ENCODE measurements at places on chromosomes 11 and 22.

DNA sequence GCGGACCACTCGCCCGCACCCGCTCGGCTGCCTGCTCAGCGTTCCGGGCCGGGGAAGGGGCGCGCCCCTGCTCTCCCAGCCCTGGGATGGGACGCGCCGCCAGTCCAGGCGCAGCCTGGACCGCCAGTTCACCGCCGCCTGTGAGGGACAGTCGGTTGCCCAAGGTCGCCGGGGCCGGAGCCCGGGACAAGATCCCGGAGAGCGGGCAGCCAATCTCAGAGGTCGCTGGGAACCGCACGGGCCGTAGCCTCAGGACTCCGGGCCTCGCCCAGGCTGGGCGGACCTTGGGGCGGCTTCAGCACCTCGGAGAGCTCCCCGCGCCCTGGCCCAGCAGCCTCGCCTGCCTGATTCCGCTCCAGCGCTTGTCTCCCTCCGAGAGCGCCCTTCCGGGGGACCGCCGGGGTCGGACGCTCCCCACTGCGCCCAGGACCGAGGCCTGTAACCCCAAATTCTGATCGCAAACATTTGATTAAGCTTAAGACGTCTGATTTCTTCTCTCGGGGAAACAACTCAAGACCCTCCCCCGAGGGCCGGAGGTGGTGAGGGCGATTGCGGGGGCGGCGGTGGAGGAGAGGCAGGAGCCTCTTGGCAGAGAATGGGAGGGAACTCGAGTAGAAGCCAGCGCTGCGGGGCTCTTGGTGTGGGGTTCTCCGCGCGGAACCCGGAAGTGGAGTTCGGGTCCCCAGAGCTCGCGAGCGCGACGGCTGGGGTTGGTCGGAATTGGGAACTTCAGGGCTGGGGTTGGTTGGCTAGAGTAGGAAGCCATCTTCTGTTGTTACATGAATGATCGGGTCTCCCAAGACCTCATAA lies 1.1 kb upstream of the CHRM4 start:
- DNase-seq: peak; percentile 74

DNA sequence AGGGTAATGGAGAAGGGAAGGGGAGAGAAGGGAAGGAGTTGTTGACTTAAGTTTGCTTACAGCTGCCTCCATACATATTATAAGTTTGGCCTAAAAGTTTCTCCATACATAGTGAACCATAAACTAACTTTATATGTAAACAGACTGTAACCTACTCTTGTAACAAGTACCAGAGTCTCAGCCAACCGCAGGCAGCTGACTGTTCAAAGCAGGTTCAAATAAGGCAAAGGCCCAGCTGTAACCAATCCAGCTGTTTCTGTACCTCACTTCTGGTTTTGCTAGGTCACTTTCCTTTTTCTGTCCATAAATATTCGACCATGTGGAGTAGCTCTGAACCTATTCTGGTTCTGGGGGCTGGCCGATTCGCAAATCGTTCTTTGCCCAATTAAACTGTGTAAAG lies 591.2 kb downstream of the INSC start:
- DNase-seq: no peak

GRCh38 chr22:33415401-33415800 lies 357.2 kb upstream of the SYN3 start:
- DNase-seq: no peak

DNA sequence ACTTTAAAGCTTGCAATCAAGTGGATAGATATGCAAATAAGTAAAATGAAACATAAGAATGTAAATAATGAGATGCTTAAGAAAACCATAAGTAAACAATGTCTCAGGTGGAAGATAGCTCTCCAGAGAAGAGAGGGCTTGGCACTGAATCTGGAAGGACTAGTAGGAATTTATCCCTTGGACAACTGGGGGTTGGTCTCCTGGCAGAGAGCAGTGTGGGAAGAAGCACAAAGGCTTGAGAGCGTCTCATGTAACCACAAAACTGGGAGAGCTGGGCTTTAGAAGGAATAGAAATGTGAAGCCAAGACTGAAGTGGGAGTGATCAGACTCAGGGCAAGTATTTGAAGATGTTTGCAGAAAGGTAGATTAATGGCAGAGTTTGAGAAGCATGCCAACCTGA lies 31.3 kb downstream of the CARD18 start:
- DNase-seq: no peak

- no peak for DNase-seq
Measured at GRCh38 chr11:1887451-1888346, 4.0 kb downstream of the PRR33 start.

- no peak for DNase-seq
Measured at GRCh38 chr22:45446216-45446615, 32.7 kb downstream of the RIBC2 start.

DNA sequence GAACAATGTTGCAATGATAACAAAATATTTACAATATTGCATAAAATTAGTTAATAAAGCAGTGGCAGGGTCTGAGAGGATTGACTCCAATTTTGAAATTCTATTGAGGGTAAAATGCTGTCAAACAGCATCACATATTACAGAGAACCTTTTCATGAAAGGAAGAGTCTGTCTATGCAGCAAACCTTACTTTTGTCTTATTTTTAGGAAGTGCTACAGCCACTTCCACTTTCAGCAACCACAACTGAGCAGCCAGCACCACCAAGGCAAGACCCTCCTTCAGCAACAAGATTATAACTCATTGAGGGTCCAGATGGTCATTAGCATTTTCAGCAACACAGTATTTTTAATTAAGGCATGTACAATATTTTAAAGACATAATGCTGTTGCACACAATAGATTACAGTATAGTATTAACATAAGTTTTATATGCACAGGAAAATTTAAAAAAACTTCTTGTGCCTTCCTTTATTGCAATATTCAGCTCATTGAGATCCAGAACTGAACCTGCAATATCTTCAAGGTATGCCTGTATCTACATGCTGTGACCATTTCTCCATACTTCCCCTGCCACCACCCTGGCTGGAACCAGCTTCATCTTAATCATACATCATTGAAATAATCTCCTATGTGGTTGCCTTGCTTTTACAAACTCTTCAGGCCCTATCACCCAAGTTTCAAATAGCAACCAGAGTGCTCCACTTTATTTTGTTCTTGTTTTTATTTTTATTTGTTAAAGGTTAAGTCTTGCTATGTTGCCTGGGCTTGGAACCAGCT lies 711.2 kb downstream of the KCNA4 start:
- DNase-seq: no peak

DNA sequence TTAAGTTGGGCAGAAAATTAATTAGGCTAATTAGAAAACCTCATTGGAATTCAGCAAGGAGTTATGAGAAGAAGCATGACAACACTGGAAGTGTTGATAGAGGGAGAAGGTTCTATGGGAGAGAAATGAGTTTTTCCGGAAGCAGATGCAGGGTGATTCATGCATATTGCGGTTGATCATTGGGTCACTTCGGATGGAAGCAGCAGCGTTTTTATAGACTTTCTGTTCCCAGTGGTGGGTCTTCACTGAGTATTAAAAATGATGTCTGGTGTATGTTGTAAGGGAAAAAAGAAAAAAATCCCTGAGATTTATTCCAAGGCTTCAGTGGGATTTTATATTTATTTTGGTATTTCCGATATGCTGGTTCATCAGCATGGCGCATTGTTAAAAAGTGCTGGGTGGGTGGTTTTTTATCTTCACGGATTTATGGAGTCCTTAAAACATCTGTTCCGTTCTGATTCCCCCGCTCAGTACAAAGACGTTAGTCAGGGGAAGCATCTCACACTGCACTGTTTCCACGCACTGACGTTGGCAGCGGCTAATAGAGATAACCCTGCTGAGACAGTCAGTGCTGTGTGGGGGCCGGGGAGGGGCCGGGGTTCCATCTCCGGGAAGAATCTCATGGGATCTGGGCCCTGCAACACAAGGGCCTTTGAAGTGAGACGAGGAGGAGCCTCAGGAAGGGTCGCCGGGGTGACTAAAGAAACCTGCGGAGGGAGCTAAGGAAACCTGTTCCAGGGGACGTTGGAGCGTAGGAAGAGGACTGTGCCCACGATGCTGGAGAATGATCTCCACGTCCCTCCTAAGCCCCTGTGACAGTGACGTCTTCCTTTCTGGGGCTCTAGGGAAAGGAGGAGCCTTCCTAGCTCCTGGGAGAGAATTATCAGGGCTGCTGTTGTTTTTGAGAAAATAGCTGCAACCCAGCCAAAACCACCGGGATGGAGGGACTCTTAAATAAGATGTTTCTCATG lies 390.0 kb downstream of the NTM start:
- no peak for DNase-seq

DNA sequence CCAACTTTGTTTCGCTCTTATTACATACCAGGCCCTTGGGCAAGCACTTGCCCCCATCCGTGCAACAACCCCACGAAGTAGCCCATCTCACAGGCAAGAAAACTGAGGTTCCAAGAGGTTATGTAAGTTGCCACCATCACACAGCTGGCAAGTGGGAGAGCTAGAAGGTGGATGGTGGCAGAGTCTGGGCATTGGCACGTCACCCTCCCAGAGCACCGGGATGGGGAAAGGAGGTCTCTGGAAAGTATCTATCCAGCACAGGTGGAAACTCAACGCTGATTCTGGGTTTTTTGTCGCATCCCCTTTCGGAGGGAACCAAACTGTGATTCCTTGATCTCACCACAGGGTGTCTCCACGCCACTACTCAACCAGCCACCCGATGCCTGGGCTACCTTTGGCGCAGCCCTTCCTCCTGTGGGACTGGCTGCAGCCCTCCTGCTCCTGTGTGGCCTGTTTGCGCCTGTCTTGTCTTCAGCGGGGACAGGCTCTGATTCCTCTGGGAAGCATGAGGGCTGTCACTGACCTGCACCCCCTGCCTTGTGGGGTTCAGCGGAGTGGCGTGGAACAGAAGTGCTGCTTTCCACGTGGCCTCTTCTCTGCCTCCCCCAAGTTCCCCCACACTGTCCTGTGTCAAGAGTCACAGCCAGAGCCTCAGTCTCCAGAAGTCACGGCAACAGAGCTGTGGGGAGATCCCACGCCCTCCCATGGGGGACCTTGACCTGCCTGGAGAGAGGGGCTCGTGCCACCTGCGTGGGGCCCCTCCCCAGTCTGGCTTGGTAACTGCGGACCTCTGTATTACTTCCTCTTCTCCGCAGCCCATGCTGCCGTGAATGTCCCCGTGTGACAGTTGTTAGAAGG lies 34.4 kb upstream of the TRIM29 start:
- DNase-seq: no peak

DNA sequence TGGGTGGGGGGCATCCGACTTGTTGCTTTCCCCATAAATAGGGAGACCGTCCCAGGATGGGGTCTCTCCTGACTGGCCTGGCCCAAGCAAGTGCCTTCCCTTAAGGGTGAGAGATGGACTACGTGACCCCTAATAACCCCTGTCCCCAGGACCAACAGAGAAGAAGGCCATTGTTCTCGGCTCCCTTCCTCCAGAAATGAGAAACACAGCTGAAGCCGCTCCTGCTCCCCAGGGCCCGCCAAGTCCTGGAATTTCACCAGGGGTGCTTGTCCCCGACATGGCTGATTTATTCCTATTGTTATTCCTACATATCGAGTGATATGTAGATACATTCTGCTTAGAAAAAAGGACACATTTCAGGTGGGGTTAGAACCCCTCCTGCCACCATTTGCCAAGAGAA lies 100.8 kb downstream of the TP53I11 start:
- no peak for DNase-seq

DNA sequence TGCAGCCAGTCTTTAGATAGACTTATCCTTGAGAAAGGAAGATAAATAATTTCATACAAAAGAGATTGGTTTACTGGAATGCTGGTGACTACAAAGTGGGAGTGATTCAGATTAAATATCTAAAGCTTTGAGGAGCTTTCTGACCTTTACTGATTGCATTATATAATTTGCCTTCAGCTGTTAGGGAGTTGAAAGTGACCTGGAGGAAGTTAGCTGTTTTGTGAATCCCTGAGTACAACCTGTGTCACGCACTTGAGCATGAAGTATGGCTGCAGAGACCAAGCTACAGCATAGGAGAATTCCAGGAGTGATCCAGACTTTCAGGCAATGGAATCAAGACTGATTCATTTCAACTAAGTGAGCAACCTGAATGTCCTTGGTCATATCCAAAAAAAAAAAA lies 1848.3 kb upstream of the RAG2 start:
- no peak for DNase-seq

GRCh38 chr11:119166368-119167076 lies 2.0 kb upstream of the NLRX1 start:
- no peak for DNase-seq

DNA sequence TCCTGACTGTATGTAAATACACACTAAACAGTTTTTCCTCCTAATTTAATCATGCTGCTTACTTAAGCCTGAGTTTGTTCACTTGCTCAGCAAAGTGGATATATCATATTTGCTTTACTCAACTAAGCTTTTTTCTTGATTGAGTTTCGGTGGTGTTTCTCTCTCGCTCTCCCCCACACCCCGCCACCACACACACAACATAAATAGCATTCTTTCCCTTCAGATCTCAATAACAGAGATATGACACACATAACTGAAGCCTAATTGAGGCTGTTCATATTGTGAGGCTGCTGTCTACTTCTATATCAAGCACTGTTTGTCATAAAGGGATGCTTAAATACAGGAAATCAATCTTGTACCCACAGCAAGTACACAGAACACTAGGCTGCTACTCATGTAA lies 364.9 kb downstream of the FAT3 start:
- DNase-seq: no peak

- DNase-seq: no peak
Measured at GRCh38 chr11:34242037-34242625, 115.7 kb downstream of the ABTB2 start.

DNA sequence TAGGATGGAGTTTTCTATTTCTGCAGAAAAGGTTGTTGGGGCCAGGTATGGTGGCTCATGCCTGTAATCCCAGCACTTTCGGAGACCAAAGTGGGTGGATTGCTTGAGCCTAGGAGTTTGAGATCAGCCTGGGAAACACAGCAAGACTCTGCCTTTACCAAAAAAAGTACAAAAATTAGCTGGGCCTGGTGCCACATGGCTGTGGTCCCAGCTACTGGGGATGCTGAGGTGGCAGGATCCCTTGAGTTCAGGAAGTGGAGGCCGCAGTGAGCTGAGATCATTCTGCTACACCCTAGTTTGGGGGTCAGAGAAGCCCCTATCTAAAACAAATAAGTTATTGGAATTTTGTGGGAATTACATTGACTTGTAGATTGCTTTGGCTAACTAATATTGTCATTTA lies 71.7 kb downstream of the FDX1 start:
- no peak for DNase-seq

GRCh38 chr11:118699506-118700220 lies 20.2 kb upstream of the TREH start:
- peak; percentile 55 for DNase-seq

DNA sequence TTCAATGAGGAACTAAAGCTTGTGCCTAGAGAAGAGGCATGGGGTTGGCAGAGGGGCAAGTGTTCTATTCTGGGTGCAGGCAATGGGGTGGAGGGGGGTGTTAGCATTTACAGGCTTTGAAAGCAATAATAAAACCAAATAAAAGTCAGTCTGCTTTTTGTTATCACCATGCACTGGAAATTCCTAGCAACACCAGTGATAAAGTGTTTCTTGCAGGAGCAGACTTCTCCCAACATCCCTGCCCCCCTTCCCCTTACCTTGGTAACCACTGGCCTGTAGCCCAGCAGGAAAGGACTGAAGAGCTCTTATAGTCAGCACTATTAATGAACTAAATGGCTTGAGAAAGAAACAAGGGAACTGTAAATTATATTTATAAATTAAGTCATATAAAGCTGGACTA lies 65.2 kb upstream of the SESN3 start:
- no peak for DNase-seq

- peak; percentile 48 for DNase-seq
Measured at GRCh38 chr22:41603873-41604332, 14.3 kb upstream of the PMM1 start.

GRCh38 chr11:121683791-121684190 lies 231.0 kb upstream of the SORL1-AS1 start:
- DNase-seq: no peak
